AG09319 (cell line): ENCODE measurements at places on chromosomes 7 and 10.
A peak's percentile ranks its signal among the peaks of the same experiment; 100 is the strongest.

- DNase-seq, result no peak
These were observed 60.1 kb downstream of the TACC2 start for GRCh38 chr10:122049076-122049475.

DNA sequence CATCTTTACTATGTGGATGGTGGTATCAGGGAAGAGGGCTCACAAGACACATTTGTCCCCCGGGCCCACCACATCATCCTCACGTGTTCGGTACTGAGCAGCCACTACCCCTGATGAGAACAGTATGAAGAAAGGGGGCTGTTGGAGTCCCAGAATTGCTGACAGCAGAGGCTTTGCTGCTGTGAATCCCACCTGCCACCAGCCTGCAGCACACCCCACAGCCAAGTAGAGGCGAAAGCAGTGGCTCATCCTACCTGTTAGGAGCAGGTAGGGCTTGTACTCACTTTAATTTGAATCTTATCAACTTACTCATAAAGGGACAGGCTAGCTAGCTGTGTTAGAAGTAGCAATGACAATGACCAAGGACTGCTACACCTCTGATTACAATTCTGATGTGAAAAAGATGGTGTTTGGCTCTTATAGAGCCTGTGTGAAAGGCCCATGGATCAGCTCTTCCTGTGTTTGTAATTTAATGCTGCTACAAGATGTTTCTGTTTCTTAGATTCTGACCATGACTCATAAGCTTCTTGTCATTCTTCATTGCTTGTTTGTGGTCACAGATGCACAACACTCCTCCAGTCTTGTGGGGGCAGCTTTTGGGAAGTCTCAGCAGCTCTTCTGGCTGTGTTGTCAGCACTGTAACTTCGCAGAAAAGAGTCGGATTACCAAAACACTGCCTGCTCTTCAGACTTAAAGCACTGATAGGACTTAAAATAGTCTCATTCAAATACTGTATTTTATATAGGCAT lies 9.1 kb upstream of the CSGALNACT2 start:
- DNase-seq, result peak; percentile 93

- no peak for DNase-seq
These were observed 7.4 kb downstream of the YWHAG start for GRCh38 chr7:76351372-76351771.

- no peak for DNase-seq
These were observed 180.7 kb downstream of the CPEB3 start for GRCh38 chr10:92110039-92110794.

- DNase-seq, result no peak
These were observed 18.8 kb upstream of the MINDY3 start for GRCh38 chr10:15879058-15879457.

DNA sequence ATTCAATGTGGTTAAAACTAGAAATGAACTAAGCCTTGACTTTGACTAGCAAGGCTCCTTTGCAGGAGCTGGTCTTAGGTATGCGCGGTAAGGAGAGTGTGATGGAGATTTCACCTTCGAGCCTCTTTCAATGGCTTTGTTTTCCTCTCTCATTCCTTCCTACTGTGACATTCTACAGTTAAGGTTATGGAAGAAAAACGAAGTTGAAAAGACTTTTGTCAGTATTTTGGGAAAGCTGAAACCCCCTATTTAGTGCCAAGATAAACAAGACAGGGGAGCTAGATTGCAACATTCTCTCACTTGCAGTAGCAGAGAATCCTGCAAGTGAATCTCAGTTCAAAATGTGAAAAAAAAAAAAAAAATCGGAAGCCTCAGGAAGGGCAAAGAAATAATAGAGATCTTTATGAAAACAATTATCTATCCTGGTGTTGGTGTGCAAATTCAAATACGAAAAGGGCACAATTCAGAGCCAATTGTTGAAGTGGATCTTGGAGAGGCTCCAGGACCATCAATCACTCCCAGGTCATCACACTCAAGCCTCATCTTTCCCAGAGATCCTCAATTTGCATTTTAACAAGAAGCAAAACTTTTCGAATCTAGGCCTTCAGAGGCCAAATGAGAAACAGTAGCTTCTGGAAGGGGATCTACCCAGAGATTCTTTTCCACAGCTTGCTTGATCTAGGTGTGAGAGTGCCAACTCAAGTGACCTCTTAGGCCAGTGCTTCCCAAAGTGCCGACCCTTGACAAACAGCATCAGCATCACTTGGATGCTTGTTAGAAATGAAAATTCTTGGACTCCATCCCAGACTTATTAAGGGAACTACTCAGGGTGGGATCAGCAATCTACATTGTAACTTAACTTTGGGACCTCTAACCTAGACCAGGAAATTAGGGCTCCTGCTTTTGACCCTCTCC lies 163.8 kb downstream of the INHBA start:
- peak; percentile 4 for DNase-seq

DNA sequence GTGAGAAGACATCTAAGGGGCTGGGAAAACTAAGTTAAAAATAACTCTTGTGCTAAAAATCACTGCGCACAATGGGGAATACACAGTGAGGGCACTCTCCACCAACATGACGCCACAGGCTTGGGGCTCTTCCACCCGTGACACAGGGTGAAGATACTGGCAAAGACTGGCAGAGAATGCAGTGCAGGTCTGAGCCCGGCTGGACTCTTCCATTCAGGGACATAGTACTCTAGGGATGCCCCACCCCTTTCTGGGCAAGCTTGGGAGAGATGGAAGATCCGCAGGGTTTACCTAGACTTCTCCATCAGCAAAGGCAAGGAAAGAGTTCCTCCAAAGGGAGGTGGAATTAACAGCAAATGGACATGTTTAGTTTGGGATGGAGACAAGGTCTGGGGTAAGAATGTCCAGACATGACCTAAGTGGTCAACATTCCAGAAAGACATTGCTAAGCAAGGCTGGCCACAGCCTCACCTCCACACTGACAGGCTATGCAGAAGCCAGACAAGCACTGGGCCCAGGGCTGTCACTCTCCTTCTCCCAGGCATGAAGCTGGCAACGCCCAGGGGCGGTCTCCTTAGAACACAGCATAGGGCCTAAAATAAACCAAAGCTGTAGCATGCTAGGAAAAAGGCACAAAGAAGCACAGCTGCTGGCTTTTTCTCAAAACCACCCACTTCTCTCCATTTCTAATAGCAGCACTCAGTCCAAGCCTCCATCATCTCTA lies 28.1 kb downstream of the XPNPEP1 start:
- DNase-seq, result no peak

GRCh38 chr7:128939075-128939860 lies 1.5 kb downstream of the IRF5 start:
- no peak for DNase-seq

DNA sequence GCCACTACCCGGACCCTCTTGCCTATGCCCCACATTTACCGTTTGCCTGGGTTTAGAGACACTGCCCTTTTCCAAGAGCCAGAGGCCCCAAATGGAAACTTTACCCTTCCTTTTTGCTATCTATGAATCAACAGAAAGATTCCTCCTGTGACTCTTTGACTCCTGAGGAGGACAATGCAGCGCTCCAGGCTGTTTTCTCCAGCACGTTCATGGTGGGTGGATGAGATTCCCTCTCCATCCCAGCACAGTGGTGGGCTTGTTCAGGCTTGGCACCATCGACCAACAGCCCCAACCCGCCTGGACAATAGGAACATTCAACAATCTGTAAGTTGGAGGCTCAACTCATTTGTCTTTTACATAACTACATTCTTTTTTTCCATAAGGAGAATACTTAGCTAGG lies 55.9 kb downstream of the DLD start:
- no peak for DNase-seq
